ENCODE measurements at places on chromosomes 4 and X.

GRCh38 chrX:143674926-143675325, 39.0 kb upstream of the SLITRK4 start:
- no peak for DNase-seq

- DNase-seq, result no peak
These were observed 34.0 kb downstream of the HSD17B11 start for GRCh38 chr4:87356832-87357526.

DNA sequence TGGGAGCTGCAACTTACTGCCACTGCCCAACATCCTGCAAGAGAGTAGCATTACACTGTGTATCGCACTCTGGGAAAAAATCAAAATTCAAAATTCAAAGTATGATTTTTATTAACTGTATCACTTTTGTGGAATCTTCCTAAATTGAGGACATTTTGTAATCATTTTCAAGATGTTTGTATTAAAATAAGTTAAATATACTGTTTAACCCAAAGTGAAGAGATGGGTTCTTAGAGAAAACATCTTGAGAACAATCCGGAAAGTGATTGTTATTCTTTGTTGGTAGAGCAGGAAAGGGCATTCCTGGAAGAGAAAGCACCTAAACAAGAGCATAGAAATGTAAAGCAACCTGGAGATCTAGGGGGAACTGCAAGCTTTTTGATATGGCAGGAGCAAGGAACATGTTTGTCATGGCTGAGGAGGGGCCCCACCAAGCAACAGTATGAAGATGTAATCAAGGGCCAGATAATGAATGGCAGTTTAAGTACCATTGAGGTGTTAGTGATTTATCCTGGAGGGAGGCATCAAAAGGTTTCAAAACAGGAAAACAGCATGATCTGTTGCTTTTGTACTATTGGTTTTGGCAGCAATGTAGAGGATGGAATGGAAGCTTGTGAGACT, 14.1 kb upstream of the SEC24D start:
- DNase-seq, result no peak

DNA sequence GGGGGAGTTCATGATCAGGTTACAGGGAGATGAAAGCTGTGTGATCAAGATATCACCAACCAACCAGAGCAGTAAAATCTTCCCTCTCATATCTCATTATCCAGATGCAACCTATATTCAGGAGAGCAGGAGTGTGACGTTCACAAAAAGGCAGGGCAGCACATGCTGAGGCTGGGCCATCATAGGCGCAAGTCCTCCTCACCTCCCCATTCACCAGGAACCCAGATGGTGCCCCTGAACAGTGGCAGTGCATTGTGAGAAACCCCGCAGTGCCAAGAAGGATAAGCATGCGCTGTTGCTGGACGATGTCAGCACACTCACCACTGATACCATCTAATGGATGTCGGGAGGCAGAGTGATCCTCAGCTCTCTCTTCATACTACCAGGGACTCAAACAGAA, 170.9 kb downstream of the COL25A1 start:
- DNase-seq, result no peak

DNA sequence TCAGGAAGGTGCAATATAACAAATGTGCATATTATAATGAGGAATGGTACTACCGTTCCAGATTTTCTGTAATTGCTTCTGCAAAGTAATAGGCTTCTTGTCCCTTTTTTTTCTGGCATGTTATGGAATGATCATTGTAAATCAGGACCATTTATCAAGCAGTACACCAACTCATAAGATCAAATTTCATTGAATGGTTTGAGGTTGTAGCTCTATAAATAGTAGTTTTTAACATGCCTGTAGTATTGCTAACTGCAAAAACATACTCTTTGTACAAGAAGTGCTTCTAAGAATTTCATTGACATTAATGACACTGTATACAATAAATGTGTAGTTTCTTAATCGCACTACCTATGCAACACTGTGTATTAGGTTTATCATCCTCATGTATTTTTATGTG, 12.6 kb downstream of the IBSP start:
- DNase-seq, result no peak

DNA sequence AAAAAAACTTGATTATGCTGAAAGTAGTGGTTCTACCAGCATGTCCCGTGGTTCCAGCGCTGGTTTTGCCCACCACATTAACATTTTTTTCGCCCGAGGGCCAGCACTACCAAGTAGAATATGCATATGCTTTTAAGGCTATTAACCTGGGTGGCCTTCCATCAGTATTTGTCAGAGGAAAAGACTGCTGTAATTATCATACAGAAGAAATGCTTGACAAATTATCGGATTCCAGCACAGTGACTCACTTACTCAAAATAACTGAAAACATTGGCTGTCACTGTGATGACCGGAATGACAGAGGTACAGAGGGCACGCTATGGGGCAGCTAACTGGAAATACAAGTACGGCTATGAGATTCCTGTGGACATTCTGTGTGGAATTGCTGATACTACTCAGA, 34.6 kb downstream of the PRPS2 start:
- no peak for DNase-seq

GRCh38 chr4:85488416-85488815, 13.5 kb downstream of the ARHGAP24 start:
- DNase-seq, result no peak

- DNase-seq, result no peak
These were observed 1106.4 kb downstream of the NLGN4X start for GRCh38 chrX:5122181-5122678.

GRCh38 chr4:84319124-84319523, 180.0 kb downstream of the NKX6-1 start:
- no peak for DNase-seq

DNA sequence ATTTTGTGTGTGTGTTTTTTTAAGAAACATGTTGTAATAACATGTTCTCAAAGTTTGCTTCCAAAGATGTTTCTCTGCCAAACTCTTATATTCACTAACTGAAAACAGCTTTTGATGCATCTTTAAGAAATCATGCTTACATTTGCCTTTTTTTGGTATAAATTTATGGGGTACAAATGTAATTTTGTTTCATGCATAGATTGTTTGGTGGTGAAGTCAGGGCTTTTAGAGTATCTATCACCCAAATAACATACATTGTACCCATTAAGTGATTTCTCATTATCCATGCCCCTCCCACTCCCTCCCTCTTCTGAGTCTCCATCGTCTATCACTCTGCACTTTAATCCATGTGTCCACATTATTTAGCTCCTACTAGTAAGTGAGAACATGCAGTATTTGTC, 30.8 kb downstream of the SPINK2 start:
- no peak for DNase-seq

DNA sequence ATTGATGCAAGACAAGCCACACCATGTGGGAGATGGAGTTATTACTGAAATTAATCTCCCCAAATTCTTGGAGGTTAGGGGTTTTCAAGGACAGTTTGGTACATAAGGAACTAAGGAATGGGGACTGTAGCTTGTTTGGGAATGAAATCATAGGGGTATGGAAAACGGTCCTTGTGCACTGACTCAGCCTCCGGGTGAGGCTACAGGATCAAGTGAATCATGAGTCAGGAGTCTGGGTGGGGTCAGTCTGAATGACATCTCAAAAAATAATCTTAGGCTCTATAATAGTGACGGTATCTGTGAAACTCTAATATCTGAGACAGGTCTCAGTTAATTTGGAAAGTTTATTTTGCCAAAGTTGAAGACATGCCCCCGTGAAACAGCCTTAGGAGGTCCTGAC, 128.5 kb upstream of the CYSLTR1 start:
- DNase-seq, result no peak

DNA sequence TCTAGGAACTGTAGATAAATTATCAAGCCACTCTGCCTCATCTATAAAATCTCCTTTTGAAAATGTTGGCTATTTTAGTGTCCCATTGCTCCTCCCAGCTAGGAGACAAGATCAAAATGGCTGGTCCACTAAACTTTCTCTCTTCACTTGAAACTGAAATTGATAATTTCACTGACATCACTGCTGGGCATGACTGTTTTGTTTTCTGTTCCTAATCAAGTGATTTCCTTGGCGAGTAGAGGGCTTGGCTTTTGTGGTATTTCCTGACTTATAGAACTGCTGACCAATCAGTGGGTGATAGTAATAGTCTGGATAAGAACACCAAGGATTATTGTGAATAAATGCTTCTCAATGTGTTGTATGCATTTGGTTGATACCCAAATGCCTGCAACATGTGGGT, 2152.9 kb downstream of the ARAP2 start:
- no peak for DNase-seq

DNA sequence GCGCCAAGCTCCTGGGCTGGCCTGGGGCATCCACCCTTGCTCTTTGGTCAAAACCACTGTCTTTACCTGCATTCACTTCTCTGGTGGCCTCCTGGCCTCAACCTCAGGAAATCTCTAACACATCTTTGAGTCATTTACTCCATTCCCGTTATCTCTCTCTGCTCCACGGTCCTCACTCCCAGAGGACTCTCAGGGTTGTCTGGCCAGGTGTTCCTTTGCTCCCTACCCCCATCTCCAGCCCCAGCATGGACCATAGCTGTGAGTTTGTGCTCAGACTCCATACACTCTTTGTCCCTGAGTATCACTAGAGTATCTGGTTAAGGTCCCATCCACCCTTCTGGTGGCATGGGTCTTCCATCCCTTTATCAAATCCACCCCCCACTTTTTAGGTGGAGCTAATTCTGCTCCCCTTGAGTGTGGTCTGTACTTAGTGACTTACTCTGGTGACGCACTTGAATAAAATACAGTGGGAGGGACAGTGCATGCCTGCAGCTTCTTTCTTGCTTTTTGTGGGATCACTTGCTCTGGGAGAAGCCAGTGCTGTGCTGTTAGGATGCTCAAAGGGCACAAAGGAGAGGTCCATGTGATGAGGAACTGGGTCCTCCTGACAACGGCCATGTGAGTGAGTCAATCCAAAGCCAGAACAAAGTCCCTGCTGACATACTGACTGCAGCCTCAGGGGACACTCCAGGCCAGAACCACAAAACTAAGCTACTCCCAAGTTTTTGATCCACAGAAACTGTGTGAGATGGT, 44.3 kb downstream of the IGFBP7 start:
- no peak for DNase-seq

- DNase-seq, result no peak
These were observed 25.7 kb downstream of the KIAA0232 start for GRCh38 chr4:6808259-6808658.

- DNase-seq, result no peak
These were observed 67.6 kb upstream of the MTNR1A start for GRCh38 chr4:186622788-186623464.

DNA sequence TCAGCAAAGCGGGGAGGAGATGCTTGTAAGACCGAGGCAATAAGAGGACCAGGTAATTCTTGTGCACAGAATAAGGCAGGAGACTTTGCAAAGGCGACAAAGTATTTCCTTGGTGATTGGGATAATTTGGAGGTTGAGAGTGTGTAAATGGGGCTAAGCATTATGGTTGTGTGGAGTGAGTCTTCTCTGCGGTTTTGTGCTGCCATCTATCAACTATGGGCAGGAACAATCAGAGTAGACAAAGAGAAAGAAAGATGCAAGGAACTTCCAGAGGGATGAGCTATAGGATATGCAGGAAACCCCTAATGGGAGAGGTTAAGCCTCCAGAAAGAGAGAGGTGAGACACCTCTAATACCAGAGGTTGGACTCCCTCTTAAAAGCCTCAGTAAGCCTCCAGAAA, 339.8 kb downstream of the PAPSS1 start:
- no peak for DNase-seq

DNA sequence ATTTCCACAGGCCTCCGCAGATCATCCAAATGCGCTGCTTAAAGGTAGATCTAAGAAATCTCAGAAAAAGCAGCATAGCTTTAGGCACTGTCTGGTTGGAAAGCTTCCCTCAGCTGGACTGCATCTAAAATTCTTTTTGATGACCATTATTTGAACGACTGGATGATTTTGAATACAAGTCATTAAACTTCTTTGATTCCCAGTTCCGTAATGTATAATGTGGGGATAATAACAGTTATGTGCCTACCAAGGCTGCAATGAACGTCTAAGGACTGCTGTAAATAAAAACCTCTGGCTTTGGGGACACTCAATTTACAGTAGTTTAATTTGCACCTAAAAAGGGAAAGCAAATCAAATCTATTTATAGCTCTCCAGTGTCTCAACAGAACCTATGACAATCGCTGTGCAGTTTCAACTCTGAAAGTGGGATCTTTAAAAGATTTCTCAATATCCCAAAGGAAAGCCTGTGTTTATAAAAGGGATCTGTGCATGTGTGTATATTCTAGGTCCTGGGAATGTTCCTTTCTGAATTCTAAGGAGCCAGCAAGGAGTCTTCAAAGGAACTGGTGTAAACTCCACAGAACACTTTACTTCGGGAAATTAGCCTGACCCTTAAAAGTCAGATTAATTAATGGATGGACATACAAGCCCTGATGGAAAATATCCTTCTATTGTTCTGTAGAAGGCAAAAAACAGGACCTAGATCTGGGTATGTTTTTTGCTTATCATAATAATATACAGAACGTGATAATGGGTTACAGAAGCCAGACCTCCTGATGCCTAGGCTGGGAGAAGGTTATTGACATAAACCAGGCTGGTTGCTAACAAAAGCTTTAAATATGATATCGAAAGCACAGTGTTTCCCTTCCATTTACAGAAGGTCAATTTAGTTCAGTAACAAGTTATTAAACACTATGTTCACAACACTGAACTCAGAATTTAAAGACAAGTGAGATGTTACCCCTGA, 53.4 kb downstream of the AFAP1 start:
- DNase-seq, result no peak

GRCh38 chrX:11423362-11423818, 130.2 kb downstream of the AMELX start:
- no peak for DNase-seq

GRCh38 chrX:29071525-29072320, 484.5 kb downstream of the IL1RAPL1 start:
- DNase-seq, result no peak

GRCh38 chrX:39008549-39008948, 207.3 kb downstream of the MID1IP1 start:
- no peak for DNase-seq

DNA sequence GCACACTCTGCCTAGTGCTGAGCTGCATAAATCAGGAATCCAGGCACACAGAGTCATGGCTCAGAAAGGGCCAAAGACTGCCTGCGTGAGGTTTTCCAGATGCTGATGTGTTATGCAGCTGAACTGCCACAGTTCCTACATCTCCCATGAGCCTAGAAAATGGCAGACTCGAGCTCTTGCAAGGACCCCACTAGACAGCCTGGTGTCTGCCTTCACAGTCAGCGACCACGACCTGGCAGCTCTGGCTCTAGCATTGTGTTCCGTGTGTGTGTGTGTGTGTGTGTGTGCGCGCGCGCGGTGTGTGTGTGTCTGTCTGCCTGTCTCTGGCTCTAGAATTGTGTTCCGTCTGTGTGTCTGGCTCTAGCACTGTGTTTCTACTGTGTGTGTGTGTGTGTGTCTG, 203.6 kb upstream of the AGTR2 start:
- no peak for DNase-seq

- DNase-seq, result no peak
These were observed 134.3 kb upstream of the AP1S2 start for GRCh38 chrX:15988661-15989603.

DNA sequence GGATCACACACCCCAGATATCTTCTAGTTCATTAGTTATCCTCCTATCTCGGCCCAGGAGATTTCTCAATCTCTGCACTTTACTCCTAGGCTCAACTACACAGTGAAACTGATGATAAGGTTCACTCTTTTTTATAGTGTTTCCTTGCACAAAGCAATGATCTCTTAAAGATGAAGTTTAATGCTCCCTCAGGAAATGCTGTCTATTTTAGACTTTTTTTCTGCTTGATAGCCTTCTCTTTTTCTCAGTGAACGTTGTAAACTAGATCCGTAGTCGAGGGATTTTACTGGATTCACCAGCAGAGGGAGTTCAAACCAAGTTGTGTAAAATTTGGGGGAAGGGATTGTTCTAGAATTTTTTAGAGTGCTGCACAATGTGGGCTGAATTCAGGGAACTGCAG, 269.6 kb downstream of the GBA3 start:
- DNase-seq, result no peak

All from T-helper 9 cell (primary cell).